H1 (cell line): ENCODE measurements at places on chromosomes 7 and 10. TPM values are rescaled to one million over a fixed set of nuclear protein-coding genes. Genes with fewer than 3 reads are reported as not detected.

The GBX1 gene
- not detected in 2 replicates for total RNA-seq

The EFCAB10 gene
- total RNA-seq, result 3.1 TPM in 2 replicates

DNA sequence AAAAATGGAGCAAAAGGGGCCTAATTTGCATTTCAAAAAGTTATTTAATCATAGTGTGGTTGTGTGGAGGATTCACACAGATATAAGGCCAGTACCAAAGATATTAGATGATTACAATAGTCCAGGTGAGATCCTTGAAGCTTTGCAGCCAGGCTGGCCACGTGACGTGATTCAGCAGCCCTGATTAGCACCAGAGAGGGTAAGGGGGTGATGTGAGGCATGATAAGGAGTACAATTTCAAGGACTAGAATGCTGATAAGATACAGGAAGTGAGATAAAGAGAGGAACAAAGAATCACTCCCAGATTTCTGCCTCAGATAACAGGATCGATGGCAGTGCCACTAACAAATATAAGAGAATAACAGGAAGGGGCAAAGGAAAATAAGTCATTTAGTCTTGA is 108.4 kb upstream of the PALS2 start:
- DNase-seq, result no peak
- H3K4me3 ChIP-seq, result no peak overlapping the region
- no peak overlapping the region for H3K27ac ChIP-seq
- no peaks in the 10 kb centered on the region for H3K36me3 ChIP-seq
- H3K27me3 ChIP-seq, result no peaks in the 10 kb centered on the region

GRCh38 chr10:45353186-45353585 is 20.8 kb upstream of the ALOX5 start:
- no peak for DNase-seq
- no peak overlapping the region for H3K27ac ChIP-seq
- no peak overlapping the region for H3K4me3 ChIP-seq
- no peaks in the 10 kb centered on the region for H3K36me3 ChIP-seq
- H3K27me3 ChIP-seq, result no peaks in the 10 kb centered on the region

- H3K27me3 ChIP-seq, result no peaks in the 10 kb centered on the region
- H3K27ac ChIP-seq, result no peak overlapping the region
- DNase-seq, result no peak
- H3K4me1 ChIP-seq, result no peaks in the 10 kb centered on the region
These were observed 89.4 kb upstream of the SEMA3E start for GRCh38 chr7:83738291-83738835.
